ENCODE measurements at places on chromosomes 2 and 18.

DNA sequence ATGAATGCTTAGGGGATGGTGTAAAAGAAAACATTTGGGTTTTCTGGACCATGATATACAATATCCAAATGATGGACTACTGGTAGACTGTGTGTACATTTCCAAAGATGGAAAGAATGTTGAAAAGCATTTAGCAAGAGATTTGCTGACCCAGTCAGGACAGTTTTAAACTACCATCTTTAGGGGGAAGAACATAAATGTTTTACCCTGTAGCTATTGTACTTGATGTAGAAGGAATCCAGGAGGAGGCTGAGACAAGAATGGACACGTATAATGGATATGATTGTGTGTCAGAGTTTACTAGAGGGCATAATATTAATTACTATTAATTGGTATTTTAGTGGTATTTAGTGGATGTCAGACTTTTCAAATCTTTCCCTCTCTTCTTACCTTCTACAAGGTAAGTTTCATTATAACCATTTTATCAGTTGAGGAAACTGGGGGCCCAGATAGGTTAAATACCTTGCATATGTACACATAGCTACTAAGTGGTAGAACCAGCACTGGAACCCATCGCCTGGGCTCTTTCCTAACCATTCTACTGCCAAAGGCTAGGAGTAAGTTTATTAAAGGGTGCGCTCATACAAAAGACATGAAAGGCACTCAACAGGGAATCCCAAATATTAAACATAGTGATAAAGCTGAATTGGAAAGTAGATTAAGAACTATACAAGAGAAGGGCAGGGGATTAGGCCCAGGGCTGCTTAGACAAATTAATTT is 8.9 kb downstream of the TACR1 start:
- DNase-seq = no peak

DNA sequence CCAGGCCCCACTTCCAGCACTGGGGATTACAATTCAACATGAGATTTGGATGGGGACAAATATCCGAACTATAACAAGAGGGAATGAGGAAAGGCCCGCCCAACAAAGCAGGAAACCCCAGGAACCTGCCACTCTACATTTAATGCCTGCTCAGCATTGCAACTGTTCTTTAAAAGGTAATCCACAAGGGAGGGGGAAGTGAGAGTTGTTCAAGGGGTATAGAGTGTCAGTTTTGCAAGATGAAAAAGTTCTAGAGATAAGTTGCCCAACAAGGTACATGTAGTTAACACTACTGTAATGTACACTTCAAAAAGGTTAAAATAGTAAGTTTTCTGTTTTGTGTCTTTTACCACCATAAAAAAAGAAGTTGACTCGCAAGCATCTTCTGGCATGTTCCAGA is 137.6 kb downstream of the MBD2 start:
- no peak for DNase-seq

DNA sequence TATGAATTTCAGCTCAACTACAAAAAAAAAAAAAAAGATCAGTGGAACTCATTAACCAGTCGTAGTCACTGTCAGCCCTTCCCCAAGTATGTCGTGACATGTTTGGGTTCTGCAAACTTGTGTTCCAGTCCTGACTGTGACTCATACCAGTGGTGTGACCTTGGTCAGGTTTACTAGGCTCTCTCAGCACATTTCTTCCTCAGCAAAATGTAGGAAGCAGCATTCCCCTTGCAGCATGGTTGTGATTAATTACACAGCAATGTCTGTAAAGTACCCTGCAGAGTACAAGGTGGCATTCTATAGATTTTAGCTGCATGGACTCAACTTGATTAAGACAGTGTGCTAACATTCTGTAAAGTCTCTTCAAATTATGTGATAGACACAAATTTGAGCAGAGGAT is 156.9 kb downstream of the LAMA1 start:
- DNase-seq = no peak

DNA sequence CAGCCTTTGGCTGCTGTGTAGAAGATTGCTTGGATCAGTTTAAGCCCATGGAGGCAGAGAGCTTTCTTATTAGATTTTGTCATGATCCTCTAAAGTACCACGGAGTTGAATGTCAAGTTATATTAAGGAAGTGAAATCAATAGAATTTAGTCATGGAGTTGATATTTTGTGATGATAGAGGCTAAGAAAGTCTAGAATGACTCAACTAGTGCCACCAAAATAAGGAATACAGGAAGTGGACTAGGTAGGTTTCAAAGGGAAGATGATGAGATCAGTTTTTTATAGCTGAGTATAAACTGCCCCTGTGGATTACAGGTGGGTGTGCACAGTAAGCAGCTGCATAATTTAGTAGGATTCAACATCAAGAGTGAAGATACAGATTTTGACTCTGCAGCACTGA is 25.2 kb downstream of the FBXO36 start:
- DNase-seq = no peak

GRCh38 chr18:12839057-12839525 is 44.9 kb downstream of the PTPN2 start:
- DNase-seq = no peak

DNA sequence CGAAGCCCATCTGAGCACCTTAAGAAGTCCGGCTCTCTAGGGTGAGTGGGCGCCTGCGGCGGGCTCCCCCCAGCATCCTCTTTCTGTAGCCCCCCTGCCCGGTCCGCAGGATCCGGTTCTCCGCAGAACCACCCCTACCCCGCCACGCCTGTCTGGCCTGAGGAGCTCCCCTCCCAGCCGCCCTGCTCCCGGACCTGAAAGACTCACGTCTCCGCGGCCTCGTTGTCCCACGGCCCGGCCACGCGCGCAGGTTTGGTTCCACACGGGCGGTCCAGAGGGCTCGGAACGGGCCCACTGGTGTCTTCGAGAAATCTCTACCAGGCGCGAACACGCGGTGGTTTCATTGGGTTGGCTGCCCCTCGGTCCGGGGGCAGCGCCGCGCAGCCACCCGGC is 237 bp downstream of the SLC39A6 start:
- DNase-seq = no peak

Measured in activated CD4-positive, alpha-beta T cell treated with anti-CD3 and anti-CD28 coated beads, Interleukin-2, amount 50 U/mL, for 1 hour (primary cell).